ENCODE measurements at places on chromosomes 12 and 14.
A peak's percentile ranks its signal among the peaks of the same experiment; 100 is the strongest.

GRCh38 chr14:53613404-53614253 lies 343.0 kb downstream of the BMP4 start:
- DNase-seq: no peak

DNA sequence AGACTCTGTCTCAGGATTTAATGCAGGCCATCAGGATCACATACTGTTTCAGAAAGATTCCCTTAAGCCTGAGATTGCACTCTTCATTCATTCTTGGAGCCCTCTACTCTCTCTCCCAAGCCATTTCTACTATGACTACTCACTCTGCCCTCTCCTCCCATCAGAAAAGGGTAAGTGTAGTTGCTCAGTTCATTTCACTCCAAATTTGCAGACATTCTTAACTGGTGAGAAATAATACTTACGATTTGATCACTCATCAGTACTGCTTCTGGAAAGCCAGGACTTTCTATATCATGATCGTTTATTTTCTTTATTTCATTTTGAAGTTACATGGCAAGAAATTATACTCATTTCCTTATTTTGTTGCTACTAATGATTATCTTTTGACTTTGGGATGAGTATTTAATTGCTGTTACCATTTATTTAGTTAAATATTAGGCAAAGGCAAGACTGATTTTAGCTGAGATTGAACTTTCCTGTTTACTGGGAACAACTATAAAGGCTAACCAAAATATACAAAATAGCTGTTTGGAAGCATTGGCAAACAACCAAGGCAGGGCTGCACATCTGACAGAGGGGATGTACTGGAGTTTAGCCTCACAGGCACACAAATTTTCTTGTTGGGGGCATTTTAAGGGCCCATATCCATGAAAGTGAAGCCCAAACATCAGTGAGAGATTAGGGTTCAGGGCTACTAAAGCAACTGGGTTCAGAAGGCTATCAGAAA lies 4.1 kb upstream of the RERG start:
- no peak for DNase-seq

- no peak for DNase-seq
Observed at GRCh38 chr14:99430491-99430890, 50.2 kb downstream of the SETD3 start.

DNA sequence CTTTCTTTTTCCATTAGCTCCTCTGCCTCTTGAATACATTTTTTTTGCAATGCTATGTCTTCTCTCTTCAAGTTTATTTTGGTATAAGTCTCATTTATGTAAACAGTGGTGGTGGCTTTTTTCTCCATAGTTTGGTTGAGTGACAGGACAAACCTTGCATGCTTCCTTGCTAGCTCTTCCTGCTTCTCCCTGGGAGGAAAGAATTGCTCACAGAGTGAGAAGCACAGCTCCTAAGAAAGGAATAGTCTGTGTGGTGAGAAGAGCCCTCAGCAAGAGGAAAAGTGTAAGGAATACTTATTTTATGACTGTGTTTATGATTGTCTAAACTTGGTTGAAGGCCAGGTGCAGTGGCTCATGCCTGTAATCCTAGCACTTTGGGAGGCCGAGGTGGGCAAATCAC lies 11.5 kb downstream of the CCDC175 start:
- no peak for DNase-seq

- DNase-seq: no peak
Observed at GRCh38 chr14:93713726-93714405, 74.4 kb downstream of the PRIMA1 start.

GRCh38 chr12:47902131-47902639 lies 2.6 kb downstream of the VDR start:
- no peak for DNase-seq

GRCh38 chr12:98997899-98998298 lies 352.8 kb downstream of the APAF1 start:
- no peak for DNase-seq

- no peak for DNase-seq
Observed at GRCh38 chr12:121099779-121100178, 32.9 kb upstream of the P2RX7 start.

GRCh38 chr12:117499759-117500485 lies 138.5 kb upstream of the NOS1 start:
- DNase-seq: no peak

DNA sequence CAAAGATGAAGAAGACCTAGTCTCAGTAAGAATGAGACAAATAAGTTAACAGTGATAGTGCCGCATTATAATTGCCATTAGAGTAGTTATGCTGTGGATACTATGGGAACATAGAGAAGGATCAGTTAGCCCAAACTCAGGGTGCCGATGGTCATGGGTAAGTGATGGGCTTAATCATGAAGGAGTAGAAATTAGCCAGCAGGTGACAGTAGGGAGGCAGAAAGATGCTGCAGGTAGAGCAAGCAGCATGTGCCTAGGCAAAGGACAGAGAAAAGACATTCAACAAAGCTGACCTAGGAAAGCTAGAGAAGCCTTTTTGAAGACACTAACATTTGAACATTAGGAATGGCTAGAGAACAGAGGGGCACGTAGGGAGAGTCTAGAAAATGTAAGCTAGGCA lies 30.6 kb upstream of the PTPRQ start:
- no peak for DNase-seq

GRCh38 chr14:94213741-94214140 lies 39.6 kb downstream of the PPP4R4 start:
- no peak for DNase-seq

- DNase-seq: peak; percentile 56
Observed at GRCh38 chr12:52865090-52865944, 16.5 kb upstream of the KRT78 start.

DNA sequence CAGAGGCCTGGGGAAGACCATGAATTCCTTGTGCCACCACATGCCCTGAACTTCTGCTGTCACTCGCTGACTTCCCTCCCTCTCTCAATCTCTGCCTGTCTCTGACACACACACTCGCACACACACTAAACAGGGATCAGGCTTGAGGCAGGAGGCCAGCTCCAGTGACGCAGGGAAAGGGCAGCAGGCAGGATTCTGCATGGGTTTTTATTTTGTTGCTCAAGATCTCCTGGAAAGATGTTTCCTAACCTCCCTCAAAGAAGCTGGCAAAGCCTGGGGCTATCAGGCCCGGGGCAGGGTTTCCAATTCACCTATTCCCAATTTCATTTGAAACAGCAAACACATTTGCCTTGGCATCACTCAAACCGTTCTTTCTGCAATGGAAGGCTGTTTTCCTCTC lies 27.7 kb upstream of the PEX5 start:
- no peak for DNase-seq

GRCh38 chr12:132458846-132459641 lies 30.9 kb upstream of the FBRSL1 start:
- no peak for DNase-seq

DNA sequence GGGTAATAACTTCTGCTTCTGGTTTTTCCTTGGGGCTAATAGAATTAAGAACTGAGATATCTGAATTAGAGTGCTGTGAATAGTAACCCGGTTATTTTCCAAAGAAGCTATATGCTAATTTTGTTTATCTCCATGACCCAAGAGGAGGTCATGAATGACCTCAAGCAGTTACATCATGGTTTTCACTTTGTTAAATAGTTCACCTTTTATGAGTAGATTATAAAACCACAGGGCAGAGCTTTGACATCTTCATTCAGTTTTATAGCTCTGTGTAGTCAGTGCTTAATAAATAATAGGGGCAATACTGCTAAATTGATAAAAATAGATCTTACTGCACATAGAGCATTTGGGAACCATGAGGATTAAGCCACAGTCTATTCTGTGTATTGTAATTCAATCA lies 462.2 kb downstream of the LRIG3 start:
- no peak for DNase-seq

DNA sequence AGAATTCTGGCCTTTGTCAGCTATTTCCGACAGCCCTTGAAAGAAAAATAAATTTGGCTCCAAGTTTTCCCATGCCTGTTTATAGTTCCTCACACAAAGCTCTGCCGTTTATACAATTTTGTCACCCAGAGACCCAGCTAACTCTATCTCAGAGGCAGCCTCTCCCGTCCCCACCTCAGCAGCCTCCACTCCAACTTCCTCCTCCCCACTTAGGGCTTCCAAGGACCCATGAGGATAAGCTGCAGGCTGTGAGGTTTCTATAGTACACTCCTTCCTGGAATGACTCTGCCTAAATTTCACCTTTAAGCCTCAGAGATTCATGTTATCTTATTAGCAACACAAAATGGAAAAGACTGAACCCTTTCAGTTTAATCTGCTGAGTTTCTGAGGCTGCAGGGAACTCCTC lies 71.8 kb downstream of the TTC9 start:
- no peak for DNase-seq
